ENCODE measurements at places on chromosomes 16 and 17. TPM values are rescaled to one million over a fixed set of nuclear protein-coding genes. Genes with fewer than 3 reads are reported as not detected.
A peak's percentile ranks its signal among the peaks of the same experiment; 100 is the strongest.

GRCh38 chr17:27600471-27600870 lies 30.5 kb upstream of the LGALS9 start:
- H3K27ac ChIP-seq = no peak overlapping the region
- no peaks in the 10 kb centered on the region for H3K27me3 ChIP-seq
- no peak for DNase-seq
- no peak overlapping the region for H3K4me3 ChIP-seq

DNA sequence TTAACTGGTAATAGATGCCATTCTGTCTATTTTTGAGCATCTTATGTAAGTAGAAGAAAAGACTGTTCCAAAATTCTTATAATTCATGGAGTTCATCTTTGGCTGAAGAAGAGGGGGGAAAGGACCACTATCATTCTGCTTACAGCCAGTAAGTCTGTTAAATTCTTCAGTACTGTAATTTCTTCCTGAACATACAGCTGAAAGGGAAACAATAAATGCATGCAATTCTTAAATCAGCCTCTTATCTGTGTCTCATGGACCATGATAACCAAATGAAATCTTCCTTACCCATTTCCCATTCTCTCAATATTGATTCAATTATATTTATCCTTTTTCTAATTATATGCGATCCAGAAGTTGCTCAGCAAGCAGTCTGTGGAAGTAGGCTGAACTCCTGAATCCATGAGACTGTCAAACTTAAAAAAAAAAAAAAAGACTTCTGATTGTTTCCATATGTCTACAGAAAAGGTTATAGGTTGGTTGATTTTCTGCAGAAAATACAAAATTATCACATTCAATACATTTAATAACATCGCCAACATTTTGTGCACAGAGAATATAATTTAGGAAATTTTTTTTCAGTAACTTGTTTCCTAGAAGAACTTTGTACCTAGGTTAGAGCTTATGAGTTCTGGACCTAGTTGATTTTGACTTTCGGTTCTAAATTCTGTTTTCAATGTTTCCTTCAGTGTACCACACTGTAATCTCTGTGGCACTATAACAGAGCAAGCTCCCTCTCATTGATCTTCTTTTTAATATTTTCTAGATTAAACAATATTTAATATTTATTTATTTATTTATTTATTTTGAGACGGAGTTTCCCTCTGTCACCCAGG lies 1.2 kb upstream of the ABCA9 start:
- no peaks in the 10 kb centered on the region for H3K27me3 ChIP-seq
- H3K4me1 ChIP-seq = no peaks in the 10 kb centered on the region
- no peaks in the 10 kb centered on the region for H3K36me3 ChIP-seq
- H3K27ac ChIP-seq = peak overlapping the region; percentile 73

Gene BRCA1
- total RNA-seq = 30.7 TPM

DNA sequence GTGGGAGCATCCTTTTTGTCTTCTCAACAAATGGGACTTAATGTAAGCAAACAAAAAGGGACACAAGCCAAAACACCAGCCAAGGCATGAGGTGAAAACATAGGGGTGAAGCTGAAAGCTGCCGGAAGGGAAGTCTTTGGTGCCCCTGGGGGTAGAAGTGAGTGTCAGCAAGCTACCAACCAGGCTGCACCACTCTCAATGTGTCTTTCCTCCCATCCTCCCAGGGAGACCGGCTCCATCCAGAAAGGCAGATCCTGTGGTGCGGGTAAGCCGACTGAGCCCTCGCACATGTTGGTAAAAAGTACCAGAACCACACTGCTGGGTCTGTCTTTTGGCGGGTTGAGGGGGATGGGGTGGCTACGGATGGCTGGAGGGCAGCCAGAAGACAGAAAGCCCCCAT lies 52.0 kb upstream of the SREBF1 start:
- no peak overlapping the region for H3K4me3 ChIP-seq
- no peaks in the 10 kb centered on the region for H3K4me1 ChIP-seq
- no peaks in the 10 kb centered on the region for H3K27me3 ChIP-seq
- no peak overlapping the region for H3K27ac ChIP-seq

GRCh38 chr17:1203111-1203966 lies 23.6 kb upstream of the ABR start:
- H3K27ac ChIP-seq = peak overlapping the region; percentile 70
- H3K4me1 ChIP-seq = no peaks in the 10 kb centered on the region
- DNase-seq = peak; percentile 64
- H3K4me3 ChIP-seq = peak overlapping the region; percentile 42

GRCh38 chr17:17971431-17972125 lies 622 bp downstream of the TOM1L2 start:
- H3K27me3 ChIP-seq = no peaks in the 10 kb centered on the region
- peak overlapping the region; percentile 89 for H3K27ac ChIP-seq

GRCh38 chr17:298791-299450 lies 53.7 kb downstream of the RPH3AL start:
- peak overlapping the region; percentile 44 for H3K27ac ChIP-seq
- DNase-seq = peak; percentile 77
- no peaks in the 10 kb centered on the region for H3K4me1 ChIP-seq
- no peaks in the 10 kb centered on the region for H3K36me3 ChIP-seq

DNA sequence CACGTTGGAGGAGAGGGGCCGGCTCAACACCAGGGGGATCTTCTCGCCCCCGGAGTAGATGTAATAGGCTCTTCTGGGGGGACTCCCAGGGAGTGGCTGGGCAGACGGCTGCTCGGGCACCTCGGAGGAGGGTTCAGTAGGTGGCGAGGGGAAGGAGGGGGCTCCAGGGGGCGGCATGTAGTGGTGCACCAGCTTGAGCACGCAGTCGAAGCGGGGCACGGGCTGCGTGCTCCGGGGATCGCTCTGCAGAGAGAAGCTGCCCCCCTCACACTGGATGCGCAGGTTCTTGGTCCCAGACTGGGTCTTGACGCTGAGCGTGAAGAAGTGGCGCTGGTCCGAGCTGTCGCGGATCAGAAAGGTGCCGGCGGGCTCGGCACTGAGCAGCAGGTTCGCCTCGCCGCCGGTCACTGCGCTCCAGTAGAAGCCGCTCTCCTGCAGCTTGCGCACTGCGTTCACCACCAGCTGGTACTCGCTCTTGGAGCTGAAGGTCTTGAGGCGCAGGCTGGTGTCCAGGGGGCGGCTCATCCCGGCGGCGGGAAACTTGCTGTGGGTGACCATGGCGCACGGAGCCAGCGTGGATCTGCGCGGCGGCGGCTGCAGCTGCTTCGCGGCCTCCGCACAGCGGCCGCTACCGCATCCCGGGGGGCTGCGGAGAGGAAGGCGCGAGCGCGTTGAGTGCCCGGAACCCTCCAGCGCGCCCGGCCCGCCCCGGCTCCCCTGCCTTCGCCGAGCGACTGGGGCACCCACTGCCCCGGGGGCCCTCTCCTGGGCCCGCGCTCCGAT lies 1.1 kb downstream of the SOCS3 start:
- H3K27ac ChIP-seq = peak overlapping the region; percentile 72
- DNase-seq = no peak
- H3K27me3 ChIP-seq = no peaks in the 10 kb centered on the region
- H3K4me1 ChIP-seq = no peaks in the 10 kb centered on the region

DNA sequence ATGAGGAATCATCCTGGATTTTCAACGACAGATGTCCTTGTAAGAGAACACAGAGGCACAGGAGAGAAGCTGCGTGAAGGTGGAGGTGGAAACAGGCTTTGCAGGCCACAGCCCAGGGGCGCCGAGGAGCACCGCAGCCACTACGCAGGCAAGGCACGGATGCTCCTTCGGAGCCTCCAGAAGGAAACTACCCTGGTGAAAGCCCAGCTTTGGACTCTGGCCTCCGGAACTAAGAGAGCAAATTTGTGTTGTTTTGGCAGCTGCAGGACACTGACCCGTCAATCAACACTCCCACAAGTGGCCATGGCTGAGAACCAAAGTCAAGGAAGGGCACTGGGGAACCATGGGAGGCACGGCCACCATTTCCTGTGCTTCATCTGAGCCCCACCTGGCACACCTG lies 3.4 kb downstream of the ARL16 start:
- H3K27ac ChIP-seq = no peak overlapping the region
- no peak for DNase-seq
- H3K36me3 ChIP-seq = no peaks in the 10 kb centered on the region
- H3K4me3 ChIP-seq = no peak overlapping the region
- H3K27me3 ChIP-seq = no peaks in the 10 kb centered on the region

GRCh38 chr16:57689762-57690558 lies 4.6 kb upstream of the DRC7 start:
- peak; percentile 8 for DNase-seq
- no peak overlapping the region for H3K27ac ChIP-seq
- H3K4me3 ChIP-seq = no peak overlapping the region
- H3K36me3 ChIP-seq = no peaks in the 10 kb centered on the region
- no peaks in the 10 kb centered on the region for H3K4me1 ChIP-seq
- H3K27me3 ChIP-seq = no peaks in the 10 kb centered on the region
